RPMI7951 (cell line): ENCODE measurements at places on chromosomes 12 and 14.
A peak's percentile ranks its signal among the peaks of the same experiment; 100 is the strongest.

GRCh38 chr12:4852911-4853310 is 56.8 kb upstream of the KCNA1 start:
- DNase-seq, result no peak

DNA sequence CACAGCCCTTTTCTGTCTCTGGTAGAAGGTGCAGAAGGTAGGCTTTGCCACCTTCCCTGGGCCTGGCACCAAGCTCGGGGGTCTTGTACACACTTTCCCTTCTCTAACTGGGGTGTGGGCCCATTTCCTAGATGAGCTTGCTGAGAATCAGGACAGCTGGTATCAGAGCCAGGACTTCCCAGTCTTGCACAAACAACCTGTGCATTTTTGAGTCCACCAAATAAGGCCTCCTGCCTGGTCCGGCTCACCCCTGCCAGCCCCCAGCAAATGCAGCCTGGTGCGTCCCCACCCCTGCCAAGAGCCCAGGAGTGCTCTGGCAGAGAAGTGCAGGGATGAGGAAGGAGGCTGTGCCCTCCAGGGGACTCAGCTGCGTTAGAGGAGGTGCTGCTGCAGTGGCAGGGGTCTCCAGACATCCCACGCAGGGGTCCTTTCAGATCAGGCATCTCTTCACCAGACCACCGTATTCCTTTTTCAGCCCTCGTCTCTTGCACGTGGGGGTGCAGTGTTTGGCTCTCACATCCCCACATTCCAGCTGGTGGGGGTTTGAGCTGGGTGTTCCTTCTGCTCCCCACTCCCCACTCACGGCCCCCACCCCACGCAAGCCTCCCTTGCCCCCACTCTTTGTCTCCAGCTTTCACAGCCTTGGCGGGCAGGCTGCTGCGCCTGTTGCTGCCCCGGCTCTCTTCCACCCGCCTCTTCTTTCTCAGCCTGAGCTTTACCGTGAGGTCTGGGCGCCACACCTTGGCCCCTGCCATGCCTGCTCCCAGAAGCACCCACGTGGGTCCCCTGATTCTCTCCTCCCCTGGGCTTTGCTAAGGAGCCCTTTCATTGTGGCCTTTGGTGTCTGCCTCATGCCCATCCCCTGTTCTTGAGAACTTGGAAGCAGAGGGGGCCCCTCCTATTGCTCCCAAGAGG is 32.3 kb downstream of the MEG3 start:
- no peak for DNase-seq

- DNase-seq, result peak; percentile 71
Measured at GRCh38 chr12:12612358-12612757, 682 bp downstream of the CREBL2 start.

DNA sequence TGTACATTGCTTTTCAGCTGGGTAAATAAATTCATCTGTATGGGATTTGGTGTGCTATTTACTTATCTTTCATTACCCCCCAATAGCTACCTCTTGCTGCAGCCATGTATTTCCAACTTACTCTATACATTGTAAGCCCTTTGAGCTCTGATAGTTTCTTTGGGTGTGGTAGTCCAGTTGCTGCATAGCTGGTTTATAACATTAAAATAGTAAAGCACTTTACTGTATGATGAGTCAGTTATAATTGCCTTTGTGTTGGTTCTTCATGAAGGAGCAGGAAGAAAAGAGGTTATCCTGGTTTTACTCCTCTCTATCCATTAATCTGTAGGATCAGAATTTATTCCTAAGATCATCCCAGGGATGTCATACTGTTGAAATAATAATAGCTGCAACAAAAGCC is 15.7 kb downstream of the TBC1D30 start:
- no peak for DNase-seq

DNA sequence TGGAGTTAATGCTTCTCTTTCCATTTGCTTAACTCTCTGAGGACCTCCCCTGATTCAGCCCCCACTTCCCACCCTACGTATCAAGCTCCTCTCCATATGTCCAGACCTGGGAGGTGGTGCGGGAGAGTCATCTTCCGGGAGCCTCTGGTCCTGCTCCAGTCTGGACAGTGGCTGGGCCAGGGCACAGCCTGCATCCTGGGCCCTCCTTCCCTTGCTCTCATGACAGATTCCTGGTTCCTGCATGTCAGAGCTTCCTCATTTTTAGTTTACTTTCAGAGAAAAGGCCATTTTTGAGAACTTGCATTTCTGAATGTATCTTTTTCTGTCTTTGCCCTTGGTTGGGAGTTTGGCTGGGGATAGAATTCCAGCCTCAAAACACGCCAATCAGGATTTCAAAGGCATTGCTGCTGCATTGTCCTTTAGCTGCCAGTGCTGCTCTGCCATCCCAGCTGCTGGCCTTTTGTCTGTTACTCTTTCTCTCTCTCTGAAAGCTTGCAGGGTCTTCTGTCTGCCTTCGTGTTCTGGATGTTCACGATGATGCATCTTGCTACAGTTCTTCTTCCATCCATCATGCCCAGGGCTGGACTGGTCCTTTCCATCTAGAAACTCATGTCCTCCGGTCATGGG is 54.7 kb downstream of the SLC6A12 start:
- DNase-seq, result no peak
